Stimulated activated CD4-positive, alpha-beta T cell treated with anti-CD3 and anti-CD28 coated beads, TNF-alpha, amount 100 ng/mL, for 1 hour (primary cell): ENCODE measurements at places on chromosomes 5 and 9.

GRCh38 chr9:99092643-99093491 is 12.0 kb upstream of the TGFBR1 start:
- DNase-seq = no peak

DNA sequence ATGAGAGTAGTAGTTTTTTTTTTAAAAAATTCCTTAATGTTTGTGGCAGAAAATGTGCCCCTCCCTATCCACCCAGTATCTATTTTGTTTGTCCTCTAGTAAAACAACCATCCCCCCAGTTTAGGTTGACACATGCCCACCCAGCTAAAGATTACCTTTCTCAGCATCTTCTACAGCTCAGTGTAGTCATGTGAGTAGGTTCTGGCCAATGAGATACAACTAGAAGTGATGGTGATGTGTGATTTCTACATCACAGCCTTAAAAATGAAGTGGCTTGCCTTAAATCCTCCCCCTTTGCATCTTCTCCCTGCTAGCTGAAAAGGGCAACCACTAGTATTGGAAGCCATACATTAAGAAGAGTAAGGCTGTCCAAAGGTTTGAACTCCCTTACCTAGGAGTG is 14.9 kb downstream of the CHD1 start:
- DNase-seq = no peak

- DNase-seq = no peak
Measured at GRCh38 chr5:65171645-65172044, 310.1 kb downstream of the ADAMTS6 start.

GRCh38 chr5:18370531-18370930 is 736.3 kb downstream of the TAF11L14 start:
- no peak for DNase-seq

- no peak for DNase-seq
Measured at GRCh38 chr5:132221781-132222648, 5.6 kb downstream of the P4HA2 start.

DNA sequence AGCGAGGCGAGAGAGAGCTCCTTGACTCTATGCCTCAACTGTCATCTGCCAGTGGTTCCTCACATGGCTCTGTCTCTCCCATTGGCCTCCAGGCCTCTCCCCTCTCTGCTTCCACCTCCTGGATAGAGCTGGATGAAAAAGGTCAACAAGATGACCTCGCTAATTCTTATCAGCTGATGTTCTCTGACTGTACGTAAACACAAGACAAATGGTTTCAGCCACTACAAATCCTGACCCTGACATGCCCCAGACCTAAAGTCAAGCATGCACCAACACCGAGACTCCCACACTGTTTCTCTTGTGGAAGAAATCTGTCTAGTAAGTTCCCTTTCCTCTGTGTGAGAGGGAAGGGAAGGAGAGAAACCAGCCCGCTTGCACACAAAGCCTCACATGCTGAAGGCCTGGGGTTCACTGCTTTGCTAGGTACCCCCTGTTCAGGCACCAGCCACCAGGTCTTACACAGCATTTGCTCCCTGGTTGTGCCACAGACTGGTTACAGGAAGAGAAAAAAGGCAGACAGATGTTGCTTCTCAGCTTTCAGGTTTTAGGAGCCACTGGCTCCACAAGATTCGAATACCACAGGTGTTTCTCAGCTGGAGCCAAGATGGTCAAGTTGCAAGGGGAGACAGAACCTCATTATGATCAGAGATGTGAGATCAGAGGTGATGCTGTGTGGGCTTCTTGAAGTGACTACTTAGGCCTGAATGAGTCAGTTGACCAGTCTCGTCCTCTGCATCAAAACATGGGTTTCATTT is 592.5 kb downstream of the CCDC171 start:
- no peak for DNase-seq

DNA sequence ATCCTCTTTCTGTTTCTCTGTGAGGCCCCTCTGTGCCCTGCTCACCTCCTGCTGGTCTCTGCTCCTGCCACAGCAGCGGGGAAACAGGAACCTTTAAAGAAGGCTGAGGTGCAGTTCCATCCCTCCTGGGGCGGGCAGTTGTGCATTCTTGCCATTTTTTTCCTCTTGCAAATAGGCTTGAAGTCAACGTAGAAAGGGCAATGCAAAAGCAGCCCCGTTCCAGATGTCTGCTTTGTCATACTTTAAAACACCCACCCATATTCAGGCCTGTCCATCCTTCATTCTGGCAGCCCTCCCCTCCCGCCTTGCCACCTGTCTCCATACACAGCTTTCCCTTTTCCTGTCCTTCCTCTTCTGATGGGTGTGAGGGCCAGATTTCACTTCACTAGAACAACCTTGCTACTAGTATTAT is 65.4 kb upstream of the KLF9 start:
- DNase-seq = no peak

DNA sequence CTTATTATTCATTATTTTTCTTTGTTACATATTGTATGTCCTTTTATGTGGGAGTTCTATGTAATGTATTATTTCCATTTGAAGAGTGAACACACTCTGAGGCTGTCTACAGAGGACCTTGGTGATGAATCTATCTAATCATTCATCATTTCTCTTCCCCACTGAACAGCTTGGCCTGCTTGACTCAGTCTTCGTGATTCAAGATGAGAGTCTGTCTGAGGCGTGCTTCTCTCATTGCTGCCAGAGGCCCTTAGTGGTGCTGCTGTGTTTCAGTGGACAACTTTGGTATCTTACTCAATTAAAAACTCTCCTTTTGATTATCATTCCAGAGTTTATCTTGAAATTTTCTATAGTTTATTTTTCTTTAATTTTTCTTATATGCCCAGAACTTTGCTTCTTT is 318.1 kb upstream of the DAB2 start:
- no peak for DNase-seq

- no peak for DNase-seq
Measured at GRCh38 chr5:33312571-33313549, 127.9 kb upstream of the TARS1 start.

- DNase-seq = no peak
Measured at GRCh38 chr9:137985637-137986071, 108.1 kb downstream of the CACNA1B start.

DNA sequence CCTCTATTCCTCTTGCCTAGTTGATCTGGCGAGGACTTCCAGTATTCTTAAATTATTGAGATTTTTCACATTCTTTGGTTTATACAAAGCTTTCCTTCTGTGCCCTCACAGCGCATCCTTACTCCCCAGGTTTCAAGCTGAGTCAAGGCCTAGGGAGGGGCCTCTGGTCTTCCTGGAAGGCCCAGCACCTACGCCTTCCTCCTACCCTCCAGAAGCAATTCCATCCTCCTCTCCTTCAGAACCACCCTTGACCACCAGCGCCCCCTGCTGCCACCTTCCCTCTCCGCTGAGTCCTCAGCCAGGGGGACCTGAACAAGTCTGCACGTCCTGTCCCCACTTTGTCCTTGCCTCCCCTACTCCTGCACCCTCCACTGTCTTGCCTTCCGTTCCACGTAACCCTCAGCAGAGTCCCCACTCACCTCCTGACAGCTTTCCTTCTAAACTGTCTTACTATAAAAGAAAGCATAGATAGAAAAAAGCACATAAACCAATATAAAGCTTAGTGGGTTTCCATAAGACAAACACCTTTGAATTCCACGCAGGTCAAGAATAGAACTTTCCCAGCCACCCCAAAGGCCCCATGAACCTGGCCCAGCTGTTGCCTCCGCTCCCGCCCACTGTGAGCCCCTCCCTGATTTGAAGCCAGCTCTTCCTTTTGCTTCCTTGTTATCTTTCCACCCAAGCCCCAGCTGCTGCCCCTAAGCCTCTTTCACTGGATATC is 63.0 kb upstream of the CTSL start:
- peak; percentile 51 for DNase-seq

GRCh38 chr5:126994485-126994884 is 35.9 kb downstream of the MARCHF3 start:
- DNase-seq = no peak
